Epithelial cell of prostate (primary cell): ENCODE measurements at places on chromosomes 12 and 14.

GRCh38 chr14:73753887-73754795 is 40.0 kb upstream of the PNMA1 start:
- DNase-seq = no peak

GRCh38 chr12:90940872-90941499 is 14.0 kb downstream of the CCER1 start:
- DNase-seq = no peak

DNA sequence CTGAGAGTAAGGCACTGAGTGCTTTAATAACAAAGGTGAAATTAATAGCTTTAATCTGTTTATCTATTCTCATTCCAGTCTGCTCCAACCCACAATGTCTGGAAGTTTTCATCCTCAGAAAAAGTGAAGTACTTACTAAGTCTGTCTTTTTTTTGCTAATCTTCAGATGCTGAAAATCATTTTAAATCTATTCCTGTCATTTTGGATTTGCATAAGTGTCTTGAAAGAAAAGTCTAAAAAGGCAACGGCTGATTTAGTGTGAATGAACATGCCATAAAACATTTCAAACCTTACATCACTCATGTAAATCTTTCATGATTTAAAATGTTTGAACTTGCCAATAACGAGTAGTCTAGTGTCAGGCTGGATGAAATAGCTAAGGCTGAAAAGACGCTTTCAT is 685.6 kb downstream of the RPS29 start:
- no peak for DNase-seq

- no peak for DNase-seq
Measured at GRCh38 chr14:67941456-67942018, 122.0 kb downstream of the RAD51B start.
